Articular chondrocyte of knee joint (primary cell): ENCODE measurements at places on chromosomes 7 and 10. TPM values are rescaled to one million over a fixed set of nuclear protein-coding genes. Genes with fewer than 3 reads are reported as not detected.

The ING3 gene
- 18.8 and 22.3 TPM in 2 replicates for total RNA-seq

The VSTM4 gene
- 17.8 and 20.1 TPM in 2 replicates for total RNA-seq

The ANKRD2 gene
- 0.86 and 1.0 TPM in 2 replicates for total RNA-seq

The SCIN gene
- 1.6 and 3.6 TPM in 2 replicates for total RNA-seq

The OR2A12 gene
- total RNA-seq, result under 0.01 TPM in 1 of 2 replicates, not detected in the other

The MRPS17 gene
- total RNA-seq, result 10.9 and 11.5 TPM in 2 replicates
